Gastrocnemius medialis (tissue), 4 donors: ENCODE measurements at places on chromosomes 5 and 9. TPM values are rescaled to one million over a fixed set of nuclear protein-coding genes. Genes with fewer than 3 reads are reported as not detected.

- H3K4me1 ChIP-seq, result peaks cover 6% of the 10 kb centered on the region
- no peak overlapping the region for H3K27ac ChIP-seq
- no peaks in the 10 kb centered on the region for H3K36me3 ChIP-seq
- H3K27me3 ChIP-seq, result no peaks in the 10 kb centered on the region
- no peak overlapping the region for H3K4me3 ChIP-seq
Observed at GRCh38 chr9:34510497-34511468, 12.0 kb downstream of the ENHO start.

- no peak overlapping the region for H3K4me3 ChIP-seq
- no peak for DNase-seq
- no peak overlapping the region for H3K27ac ChIP-seq
- H3K4me1 ChIP-seq, result no peaks in the 10 kb centered on the region
Observed at GRCh38 chr9:82404196-82404870, 415.8 kb downstream of the SPATA31D1 start.

DOCK2 gene
- 3.3 TPM for total RNA-seq

CTXN3 gene
- total RNA-seq, result not detected

C1QTNF3 gene
- not detected for total RNA-seq

SLC6A3 gene
- not detected for total RNA-seq

GRCh38 chr5:43037636-43038495, 2.3 kb downstream of the ANXA2R start:
- no peaks in the 10 kb centered on the region for H3K27me3 ChIP-seq
- H3K4me3 ChIP-seq, result peak overlapping the region; percentile 93
- no peaks in the 10 kb centered on the region for H3K36me3 ChIP-seq
- peaks cover 9% of the 10 kb centered on the region for H3K4me1 ChIP-seq
- peak overlapping the region; percentile 99 for H3K27ac ChIP-seq
- no peak for DNase-seq

ADAM19 gene
- total RNA-seq, result 0.67 TPM

- no peaks in the 10 kb centered on the region for H3K27me3 ChIP-seq
- DNase-seq, result no peak
- no peaks in the 10 kb centered on the region for H3K36me3 ChIP-seq
- H3K27ac ChIP-seq, result no peak overlapping the region
Observed at GRCh38 chr9:96169484-96169883, 132.5 kb downstream of the HSD17B3 start.

- no peak for DNase-seq
- H3K27me3 ChIP-seq, result no peaks in the 10 kb centered on the region
- H3K4me1 ChIP-seq, result no peaks in the 10 kb centered on the region
- H3K4me3 ChIP-seq, result no peak overlapping the region
Observed at GRCh38 chr5:2847608-2848007, 96.1 kb upstream of the IRX2 start.

SPINK5 gene
- total RNA-seq, result 1.8 TPM

DNA sequence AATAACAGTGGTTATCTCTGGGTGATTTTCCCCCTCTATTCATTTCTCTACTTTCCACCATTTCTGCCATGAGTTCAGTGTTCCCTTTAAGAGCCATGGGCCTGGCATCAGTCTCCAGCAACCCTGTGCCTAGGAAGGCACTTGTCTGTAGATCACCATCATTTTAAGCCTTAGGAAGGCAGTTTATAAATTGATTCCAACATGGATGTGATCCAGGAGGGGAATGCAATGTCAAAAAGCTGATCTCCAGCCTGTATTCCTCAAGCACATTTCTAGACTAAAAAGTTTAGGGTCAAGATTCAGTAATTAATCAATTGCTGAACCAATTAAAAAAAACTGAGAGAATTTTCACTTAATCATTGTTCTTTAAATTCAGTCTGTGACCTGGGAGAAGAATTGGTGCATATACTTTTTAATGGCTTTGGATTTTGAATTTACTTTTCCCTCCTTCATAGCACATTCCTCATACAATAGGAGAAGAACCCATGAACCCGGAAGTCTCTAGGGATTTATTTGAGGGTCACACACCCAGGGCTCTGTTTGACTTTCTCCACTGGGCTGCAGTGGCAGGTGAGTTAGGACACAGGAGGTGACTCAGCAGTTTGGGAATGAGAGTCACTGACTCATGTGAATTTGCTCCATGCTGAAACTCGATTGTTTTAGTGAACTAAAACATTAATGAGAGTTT, 6.1 kb upstream of the ERMP1 start:
- H3K27ac ChIP-seq, result peak overlapping the region; percentile 73
- H3K4me1 ChIP-seq, result peaks cover 19% of the 10 kb centered on the region
- peak; percentile 61 for DNase-seq
- no peaks in the 10 kb centered on the region for H3K27me3 ChIP-seq
- no peaks in the 10 kb centered on the region for H3K36me3 ChIP-seq
- H3K4me3 ChIP-seq, result peak overlapping the region; percentile 33

CYLC2 gene
- total RNA-seq, result not detected

GRCh38 chr5:87004101-87004500, 263.6 kb upstream of the RASA1 start:
- no peak overlapping the region for H3K27ac ChIP-seq
- H3K4me3 ChIP-seq, result no peak overlapping the region
- H3K36me3 ChIP-seq, result no peaks in the 10 kb centered on the region
- H3K4me1 ChIP-seq, result no peaks in the 10 kb centered on the region

DNA sequence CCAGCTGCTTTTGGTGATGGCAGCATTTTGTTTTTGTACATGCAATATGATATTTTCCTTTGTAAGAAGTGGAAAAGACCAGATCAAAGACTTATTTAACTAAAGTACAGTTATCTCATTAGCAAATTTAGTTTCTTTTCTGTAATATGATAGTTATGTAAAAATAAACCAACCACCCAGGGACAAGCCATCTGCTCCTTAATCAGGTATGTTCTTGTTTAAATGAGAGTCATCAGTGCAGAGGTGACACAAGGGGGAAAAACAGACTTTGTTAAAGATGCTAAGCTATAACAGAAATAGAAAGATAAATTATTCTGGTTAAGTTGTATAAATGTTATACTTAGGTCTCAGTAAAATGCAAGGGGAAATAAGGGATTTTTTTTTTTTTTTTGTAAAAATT, 805.7 kb upstream of the SEMA6A start:
- no peak for DNase-seq
- H3K27ac ChIP-seq, result no peak overlapping the region
- no peaks in the 10 kb centered on the region for H3K27me3 ChIP-seq
- H3K4me3 ChIP-seq, result no peak overlapping the region
- no peaks in the 10 kb centered on the region for H3K36me3 ChIP-seq

INSL4 gene
- not detected for total RNA-seq

NMUR2 gene
- total RNA-seq, result not detected

GRCh38 chr9:6109571-6109970, 94.1 kb upstream of the RANBP6 start:
- H3K4me3 ChIP-seq, result no peak overlapping the region
- no peak overlapping the region for H3K27ac ChIP-seq
- H3K27me3 ChIP-seq, result no peaks in the 10 kb centered on the region
- DNase-seq, result no peak
- no peaks in the 10 kb centered on the region for H3K36me3 ChIP-seq

GRCh38 chr5:118558871-118559270, 429.5 kb downstream of the DTWD2 start:
- DNase-seq, result no peak
- no peaks in the 10 kb centered on the region for H3K36me3 ChIP-seq
